Right lobe of liver (tissue), 6 donors: ENCODE measurements at places on chromosomes 5 and 9.

DNA sequence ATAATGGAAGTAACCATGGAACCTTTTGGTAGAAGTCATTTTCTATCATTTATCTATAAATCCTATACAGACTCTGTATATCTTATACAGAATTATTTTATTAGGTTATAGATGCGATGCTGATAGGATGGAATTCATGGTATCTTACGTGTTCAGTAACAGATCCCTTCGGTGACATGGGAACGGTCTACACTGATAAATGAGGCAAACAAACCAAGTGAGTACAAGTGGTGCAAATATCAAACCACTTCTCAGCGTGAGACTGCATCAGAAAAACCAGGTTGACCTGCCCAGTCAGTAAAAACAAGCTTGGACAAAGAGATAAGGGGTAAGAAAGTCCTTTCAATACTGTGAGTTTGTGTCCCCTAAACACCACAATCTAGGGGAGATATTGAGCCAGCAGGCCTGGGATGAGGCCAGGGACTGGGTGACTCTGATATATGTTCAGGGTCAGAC is 215.5 kb downstream of the GAPVD1 start:
- no peaks in the 10 kb centered on the region for H3K36me3 ChIP-seq
- no peak overlapping the region for H3K4me3 ChIP-seq
- DNase-seq: no peak
- H3K27me3 ChIP-seq: no peaks in the 10 kb centered on the region
- H3K27ac ChIP-seq: no peak overlapping the region

GRCh38 chr5:60538426-60538825 is 161.5 kb downstream of the DEPDC1B start:
- H3K36me3 ChIP-seq: no peaks in the 10 kb centered on the region
- DNase-seq: no peak
- no peaks in the 10 kb centered on the region for H3K27me3 ChIP-seq
- H3K27ac ChIP-seq: no peak overlapping the region
- no peaks in the 10 kb centered on the region for H3K4me1 ChIP-seq

DNA sequence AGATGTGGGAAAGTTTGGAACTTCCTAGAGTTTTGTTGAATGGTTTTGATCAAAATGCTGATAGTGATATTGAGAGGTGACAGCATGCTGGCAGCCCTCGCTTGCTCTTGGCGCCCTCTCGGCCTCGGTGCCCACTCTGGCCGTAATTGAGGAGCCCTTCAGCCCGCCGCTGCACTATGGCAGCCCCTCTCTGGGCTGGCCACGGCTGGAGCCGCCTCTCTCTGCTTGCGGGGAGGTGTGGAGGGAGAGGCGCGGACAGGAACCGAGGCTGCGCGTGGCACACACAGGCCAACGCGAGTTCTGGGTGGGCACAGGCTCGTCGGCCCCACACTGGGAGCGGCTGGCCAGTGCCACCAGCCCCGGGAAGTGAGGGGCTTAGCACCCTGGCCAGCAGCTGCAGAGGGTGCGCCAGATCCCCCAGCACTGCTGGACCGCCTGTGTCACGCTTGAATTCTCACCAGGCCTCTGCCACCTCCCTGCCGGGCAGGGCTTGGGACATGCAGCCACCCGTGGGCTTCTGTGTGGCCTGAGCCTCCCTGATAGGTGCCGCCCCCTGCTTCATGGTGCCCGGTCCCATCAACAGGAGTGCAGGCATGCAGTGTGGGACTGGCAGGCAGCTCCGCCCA is 488.5 kb downstream of the CYLC2 start:
- no peaks in the 10 kb centered on the region for H3K36me3 ChIP-seq
- no peak for DNase-seq
- H3K27me3 ChIP-seq: no peaks in the 10 kb centered on the region

DNA sequence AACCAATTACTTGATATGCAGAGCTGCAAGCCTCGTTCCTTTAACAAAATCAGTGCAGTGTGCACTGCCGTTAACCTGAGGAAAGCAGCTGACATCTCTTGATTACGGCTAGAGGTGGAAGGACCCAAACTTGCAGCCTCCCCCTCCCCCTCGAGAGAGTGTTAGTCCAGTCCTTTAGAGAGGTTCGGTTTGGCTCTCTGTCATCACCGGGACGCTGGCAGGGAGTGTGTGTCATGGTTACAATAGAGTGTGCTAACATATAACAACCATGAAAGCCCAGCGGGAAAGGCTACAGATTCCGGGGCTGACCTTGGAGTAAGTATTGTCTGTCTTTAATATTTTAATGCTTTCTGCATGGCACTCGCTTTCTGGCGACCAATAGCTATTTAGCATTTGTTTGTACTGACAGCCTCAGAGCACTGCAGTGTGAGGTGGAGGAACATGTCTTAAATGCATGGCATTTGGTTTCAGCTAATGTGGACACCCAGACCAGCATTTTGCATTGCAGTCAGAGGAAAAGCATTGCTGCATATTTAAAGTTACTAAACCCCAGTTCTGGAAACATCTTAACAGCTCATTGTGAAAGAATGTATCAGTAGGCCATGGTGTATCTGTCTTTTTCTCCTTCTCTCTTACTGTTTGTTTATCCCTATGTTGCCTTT is 237.5 kb downstream of the CD180 start:
- peak overlapping the region; percentile 33 for H3K27ac ChIP-seq
- no peaks in the 10 kb centered on the region for H3K27me3 ChIP-seq
- no peaks in the 10 kb centered on the region for H3K4me1 ChIP-seq
- H3K36me3 ChIP-seq: no peaks in the 10 kb centered on the region
- H3K4me3 ChIP-seq: peak overlapping the region; percentile 10

DNA sequence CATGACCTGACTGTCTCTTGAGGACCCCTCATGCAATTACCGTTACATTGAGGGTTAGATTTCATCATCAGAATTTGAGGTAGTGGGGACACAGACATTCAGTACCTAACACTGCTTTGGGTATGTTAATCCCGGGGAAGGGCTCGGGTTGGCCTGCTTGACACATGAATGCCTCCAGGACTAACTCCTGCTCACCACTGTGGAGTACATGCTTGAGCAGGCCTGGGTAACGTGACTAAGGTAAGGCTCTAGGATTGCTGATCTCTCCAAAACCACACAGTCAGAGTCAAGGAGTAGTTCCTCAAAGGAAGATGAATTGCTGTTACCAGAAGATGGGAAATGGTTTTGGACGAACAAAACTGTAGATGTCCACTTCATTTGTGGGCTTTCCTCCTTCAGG is 376.3 kb upstream of the ZNF462 start:
- no peaks in the 10 kb centered on the region for H3K36me3 ChIP-seq
- no peak overlapping the region for H3K4me3 ChIP-seq
- no peak for DNase-seq
- no peak overlapping the region for H3K27ac ChIP-seq
- no peaks in the 10 kb centered on the region for H3K4me1 ChIP-seq

DNA sequence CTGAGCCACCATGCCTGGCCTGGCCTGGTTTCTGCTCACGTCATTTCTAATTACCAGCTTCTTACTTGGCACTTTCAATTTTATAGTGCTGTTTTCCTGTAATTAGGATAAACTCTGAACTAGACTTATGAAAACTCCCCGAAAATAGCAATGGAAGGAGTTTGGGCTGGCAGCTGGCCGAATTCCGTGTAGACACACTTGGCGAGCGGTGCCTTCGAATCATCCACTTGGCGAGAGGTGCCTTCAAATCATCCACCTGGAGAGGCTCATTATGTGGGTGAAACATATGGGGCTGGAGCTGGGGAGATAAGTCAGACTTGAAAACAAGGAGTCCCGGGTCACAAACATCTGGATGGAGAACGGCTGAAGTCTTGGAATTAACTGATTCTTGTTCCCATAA is 203.7 kb downstream of the ROR2 start:
- H3K36me3 ChIP-seq: no peaks in the 10 kb centered on the region
- H3K4me1 ChIP-seq: no peaks in the 10 kb centered on the region
- H3K27ac ChIP-seq: no peak overlapping the region
- H3K4me3 ChIP-seq: no peak overlapping the region
- DNase-seq: no peak

DNA sequence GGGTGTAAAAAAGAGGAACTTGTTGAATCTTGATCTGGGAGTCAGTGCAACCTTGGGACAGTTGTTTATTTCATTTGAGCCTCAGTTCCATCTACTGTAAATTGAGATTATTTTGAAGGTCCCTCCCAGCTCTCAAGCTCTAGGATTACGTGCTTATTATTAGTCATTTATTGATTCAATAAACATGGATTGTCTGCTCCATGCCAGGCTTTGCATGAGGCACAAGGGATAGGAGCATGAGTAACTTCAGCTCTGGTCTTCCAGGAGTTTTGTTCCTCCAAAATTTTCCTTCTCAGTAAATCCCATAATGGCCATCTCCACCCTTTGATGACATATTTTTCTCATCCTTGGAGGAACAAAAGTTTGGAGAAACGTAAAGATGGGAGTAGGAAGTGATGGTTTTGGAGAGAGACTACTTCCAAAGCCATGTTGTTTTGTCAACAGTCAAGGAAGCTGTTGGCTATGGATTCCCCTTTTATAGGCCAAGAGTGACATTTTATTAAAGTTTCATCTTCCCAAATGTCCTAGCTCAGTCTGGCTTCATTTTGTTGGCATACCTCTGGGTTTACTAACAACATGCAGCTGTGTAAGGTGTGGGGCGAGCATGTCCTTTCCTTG is 244.6 kb downstream of the DMRT2 start:
- DNase-seq: no peak
- no peaks in the 10 kb centered on the region for H3K27me3 ChIP-seq
- H3K4me3 ChIP-seq: no peak overlapping the region
- H3K36me3 ChIP-seq: no peaks in the 10 kb centered on the region
- H3K4me1 ChIP-seq: no peaks in the 10 kb centered on the region

DNA sequence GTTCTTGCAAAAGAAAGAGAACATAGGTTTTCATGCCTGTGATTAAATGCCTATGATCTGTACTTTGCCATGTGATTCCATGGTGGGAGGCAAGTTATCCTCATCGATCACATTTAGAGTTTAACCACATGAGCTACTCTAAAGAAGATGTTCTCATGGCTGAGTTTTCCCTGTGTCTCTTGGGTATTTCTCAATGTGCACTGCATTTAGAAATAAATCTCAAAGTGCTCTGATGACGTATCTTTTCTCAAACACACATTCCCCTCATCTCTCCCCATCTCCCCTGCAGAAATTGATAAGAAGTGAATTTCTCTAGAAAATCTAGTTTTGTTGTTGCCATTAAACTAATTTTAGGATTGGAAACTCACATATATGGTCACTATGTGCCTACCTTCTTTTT is 282.2 kb downstream of the SEMA5A start:
- DNase-seq: no peak
- H3K4me1 ChIP-seq: no peaks in the 10 kb centered on the region
- no peak overlapping the region for H3K4me3 ChIP-seq
- H3K27me3 ChIP-seq: no peaks in the 10 kb centered on the region
- no peak overlapping the region for H3K27ac ChIP-seq

DNA sequence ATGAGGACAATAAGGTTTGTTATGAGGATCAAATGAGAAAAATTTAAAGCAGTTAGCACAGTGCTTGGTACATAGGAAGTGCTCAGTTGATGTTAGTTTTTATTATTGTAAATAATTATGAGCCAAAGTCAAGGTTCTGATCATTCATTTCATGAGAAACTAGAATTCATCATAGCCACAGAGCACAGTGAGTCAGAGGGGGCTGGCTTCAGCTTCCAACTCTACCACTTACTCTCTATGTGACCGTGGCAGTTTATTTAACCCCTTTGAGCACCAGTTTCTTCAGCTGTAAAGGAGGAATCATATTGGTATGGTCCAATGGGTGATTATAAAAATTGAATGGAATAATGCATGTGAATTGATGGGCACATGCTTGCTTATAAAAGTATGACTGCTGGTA is 39.4 kb downstream of the KLHL3 start:
- no peaks in the 10 kb centered on the region for H3K27me3 ChIP-seq
- H3K36me3 ChIP-seq: no peaks in the 10 kb centered on the region
- no peak overlapping the region for H3K27ac ChIP-seq
- no peak overlapping the region for H3K4me3 ChIP-seq

GRCh38 chr5:135605221-135605620 is 26.4 kb upstream of the CXCL14 start:
- no peak overlapping the region for H3K4me3 ChIP-seq
- no peaks in the 10 kb centered on the region for H3K36me3 ChIP-seq
- H3K27ac ChIP-seq: no peak overlapping the region
- no peaks in the 10 kb centered on the region for H3K27me3 ChIP-seq
- no peak for DNase-seq

GRCh38 chr9:124661271-124661670 is 109.8 kb downstream of the NR6A1 start:
- H3K4me1 ChIP-seq: peaks cover 4% of the 10 kb centered on the region
- no peak overlapping the region for H3K27ac ChIP-seq
- no peaks in the 10 kb centered on the region for H3K27me3 ChIP-seq
- H3K36me3 ChIP-seq: no peaks in the 10 kb centered on the region

DNA sequence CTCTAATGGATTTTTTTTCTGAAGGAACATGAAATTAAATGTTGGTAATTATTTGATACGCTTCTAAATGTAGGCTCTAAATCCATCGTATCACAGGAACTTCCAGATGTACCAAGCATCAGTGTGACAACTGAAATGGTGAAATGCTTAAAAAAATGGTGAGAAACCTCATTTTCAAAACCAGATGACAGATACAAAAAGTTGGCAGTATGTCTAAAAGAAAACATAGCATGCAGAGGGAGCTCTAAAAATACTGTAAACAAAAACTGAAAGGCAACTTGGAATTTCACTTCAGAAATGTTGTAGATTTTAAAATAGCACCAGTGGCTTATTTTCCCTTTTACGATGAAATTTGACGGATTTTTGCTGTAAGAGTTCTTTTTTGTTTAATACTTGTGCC is 1043.6 kb upstream of the WWC1 start:
- no peak overlapping the region for H3K27ac ChIP-seq
- H3K4me3 ChIP-seq: no peak overlapping the region
- H3K4me1 ChIP-seq: no peaks in the 10 kb centered on the region
- DNase-seq: no peak
- no peaks in the 10 kb centered on the region for H3K36me3 ChIP-seq

DNA sequence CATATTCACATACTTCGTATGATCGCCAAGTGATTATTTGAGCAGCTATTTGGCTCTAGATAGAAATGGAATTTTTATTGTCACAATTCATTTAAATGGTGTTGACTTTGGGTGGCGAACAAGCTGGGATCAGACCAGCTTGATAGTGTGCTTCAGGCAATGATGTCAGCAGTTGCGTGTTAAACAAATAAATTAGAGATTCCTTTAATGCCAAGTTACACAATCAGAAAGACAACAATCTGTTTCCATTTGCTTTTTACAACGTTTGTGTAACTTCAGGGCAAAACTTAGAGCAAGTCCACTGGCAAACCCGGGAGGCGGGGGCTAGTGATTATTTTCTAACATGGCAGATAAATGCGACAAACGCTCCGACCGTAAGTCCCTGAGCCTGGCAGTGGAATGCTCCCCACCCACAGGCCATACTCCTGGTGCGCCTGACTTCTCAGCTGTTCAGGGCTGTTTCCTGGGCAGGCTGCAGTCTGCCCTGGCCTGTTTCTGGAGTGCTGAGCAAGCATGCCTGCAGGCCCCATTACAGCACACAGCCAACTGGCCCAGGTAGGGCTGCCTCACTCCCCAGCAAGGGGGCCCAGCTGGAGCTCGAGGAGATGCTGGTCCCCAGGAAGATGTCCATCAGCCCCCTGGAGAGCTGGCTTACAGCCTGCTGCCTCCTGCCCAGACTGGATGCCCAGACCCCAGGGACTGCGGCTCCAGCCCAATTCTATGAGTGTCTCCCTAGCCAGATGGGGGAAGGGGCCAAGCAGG is 88.7 kb downstream of the BASP1 start:
- H3K27ac ChIP-seq: no peak overlapping the region
- peak; percentile 59 for DNase-seq
- no peaks in the 10 kb centered on the region for H3K36me3 ChIP-seq
- peaks cover 4% of the 10 kb centered on the region for H3K27me3 ChIP-seq
- no peak overlapping the region for H3K4me3 ChIP-seq

- no peaks in the 10 kb centered on the region for H3K27me3 ChIP-seq
- no peak for DNase-seq
- no peak overlapping the region for H3K4me3 ChIP-seq
- H3K27ac ChIP-seq: peak overlapping the region; percentile 56
- H3K4me1 ChIP-seq: peaks cover 40% of the 10 kb centered on the region
- H3K36me3 ChIP-seq: no peaks in the 10 kb centered on the region
Measured at GRCh38 chr9:109903515-109904138, 123.6 kb downstream of the PALM2AKAP2 start.
